ENCODE measurements at places on chromosomes 1 and 21. TPM values are rescaled to one million over a fixed set of nuclear protein-coding genes. Genes with fewer than 3 reads are reported as not detected.
A peak's percentile ranks its signal among the peaks of the same experiment; 100 is the strongest.

- peak; percentile 72 for DNase-seq
- no peak overlapping the region for H3K27ac ChIP-seq
- no peaks in the 10 kb centered on the region for H3K27me3 ChIP-seq
- no peak overlapping the region for H3K4me3 ChIP-seq
- peaks cover 3% of the 10 kb centered on the region for H3K4me1 ChIP-seq
These were observed 18.4 kb upstream of the COL6A2 start for GRCh38 chr21:46079352-46080170.

- DNase-seq = no peak
- no peaks in the 10 kb centered on the region for H3K36me3 ChIP-seq
- H3K27ac ChIP-seq = peak overlapping the region; percentile 42
These were observed 137.3 kb downstream of the NAV1 start for GRCh38 chr1:201676197-201676596.

GRCh38 chr1:185271921-185272320 is 45.1 kb downstream of the IVNS1ABP start:
- no peaks in the 10 kb centered on the region for H3K36me3 ChIP-seq
- H3K4me1 ChIP-seq = no peaks in the 10 kb centered on the region
- no peak overlapping the region for H3K27ac ChIP-seq
- no peaks in the 10 kb centered on the region for H3K27me3 ChIP-seq
- DNase-seq = no peak

GRCh38 chr1:26991310-26992116 is 2.0 kb upstream of the TRNP1 start:
- peak overlapping the region; percentile 18 for H3K27ac ChIP-seq
- no peak overlapping the region for H3K4me3 ChIP-seq
- H3K36me3 ChIP-seq = no peaks in the 10 kb centered on the region
- no peaks in the 10 kb centered on the region for H3K27me3 ChIP-seq

Gene CFAP141
- total RNA-seq = not detected

DNA sequence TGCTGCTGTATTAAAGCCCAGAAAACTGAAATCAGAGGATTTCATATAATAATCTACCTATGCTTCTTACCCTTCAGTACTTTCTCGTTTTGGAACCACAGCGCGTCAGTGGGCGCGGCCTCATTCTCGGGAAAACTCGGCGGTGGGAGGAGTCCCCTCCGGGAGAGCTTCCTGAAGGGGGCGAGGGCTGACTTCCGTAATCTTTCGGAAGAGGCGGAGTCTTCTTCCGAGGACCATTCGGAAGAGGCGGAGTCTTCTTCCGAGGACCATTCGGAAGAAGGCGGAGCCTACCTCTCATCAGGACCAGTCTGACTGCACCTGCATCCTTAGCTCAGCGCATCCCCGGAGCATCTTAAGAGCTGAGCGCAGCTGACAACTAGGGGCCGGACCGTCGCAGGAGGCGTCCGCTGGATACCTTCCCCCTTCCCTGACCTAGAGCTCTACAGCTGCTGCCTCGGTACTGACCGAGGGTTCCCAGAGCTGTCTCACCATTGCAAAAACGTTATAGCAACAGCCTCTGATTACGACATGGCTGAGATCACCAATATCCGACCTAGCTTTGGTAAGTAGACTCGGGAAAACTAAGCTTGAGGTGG is at the start of gene SYT11:
Gene SYT11 (plus strand): TSS at position 334 of the 596 bp plus-strand sequence. CDS start 195 bp downstream, at position 529.
- peak; percentile 95 for DNase-seq
- H3K36me3 ChIP-seq = peaks cover 4% of the 10 kb centered on the region
- H3K27me3 ChIP-seq = no peaks in the 10 kb centered on the region
- H3K4me1 ChIP-seq = peaks cover 23% of the 10 kb centered on the region

Gene KRTAP21-2
- total RNA-seq = not detected

Gene CD160
- total RNA-seq = 0.89 TPM

Gene DCST2
- 1.0 TPM for total RNA-seq

- DNase-seq = no peak
- no peaks in the 10 kb centered on the region for H3K27me3 ChIP-seq
- H3K27ac ChIP-seq = no peak overlapping the region
- H3K36me3 ChIP-seq = peaks cover 86% of the 10 kb centered on the region
These were observed 12.7 kb downstream of the AKIRIN1 start for GRCh38 chr1:39003794-39004193.

Gene DVL1
- total RNA-seq = 205 TPM

Gene RIPK4
- total RNA-seq = 12.4 TPM

Gene KRTAP12-4
- not detected for total RNA-seq

DNA sequence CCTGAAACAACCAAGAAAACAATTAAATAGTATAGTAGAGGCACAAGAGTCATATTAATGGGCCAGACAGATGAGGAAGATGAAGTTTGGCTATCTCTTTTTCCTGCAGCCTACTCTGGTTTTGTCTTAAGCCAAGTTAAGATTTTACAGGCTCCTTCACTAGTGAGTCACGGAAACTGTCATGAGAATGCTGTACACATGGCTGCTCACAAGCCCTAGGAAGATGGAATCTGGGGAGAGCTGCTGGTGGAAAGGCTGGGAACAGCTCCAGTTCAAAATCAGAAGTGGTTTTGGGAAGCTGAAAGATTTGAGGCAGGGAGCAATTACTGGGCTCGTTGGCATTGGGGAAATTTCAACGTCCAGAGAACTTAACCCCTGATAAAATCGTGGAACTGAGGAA is 46.4 kb upstream of the S1PR1 start:
- no peak for DNase-seq
- H3K4me3 ChIP-seq = no peak overlapping the region
- H3K27me3 ChIP-seq = no peaks in the 10 kb centered on the region
- H3K4me1 ChIP-seq = peaks cover 5% of the 10 kb centered on the region

Gene PLD5
- total RNA-seq = under 0.01 TPM

- no peaks in the 10 kb centered on the region for H3K4me1 ChIP-seq
- H3K27ac ChIP-seq = no peak overlapping the region
- no peak for DNase-seq
- H3K4me3 ChIP-seq = no peak overlapping the region
- no peaks in the 10 kb centered on the region for H3K27me3 ChIP-seq
- H3K36me3 ChIP-seq = no peaks in the 10 kb centered on the region
These were observed 28.5 kb downstream of the SH3BGR start for GRCh38 chr21:39480271-39480670.

DNA sequence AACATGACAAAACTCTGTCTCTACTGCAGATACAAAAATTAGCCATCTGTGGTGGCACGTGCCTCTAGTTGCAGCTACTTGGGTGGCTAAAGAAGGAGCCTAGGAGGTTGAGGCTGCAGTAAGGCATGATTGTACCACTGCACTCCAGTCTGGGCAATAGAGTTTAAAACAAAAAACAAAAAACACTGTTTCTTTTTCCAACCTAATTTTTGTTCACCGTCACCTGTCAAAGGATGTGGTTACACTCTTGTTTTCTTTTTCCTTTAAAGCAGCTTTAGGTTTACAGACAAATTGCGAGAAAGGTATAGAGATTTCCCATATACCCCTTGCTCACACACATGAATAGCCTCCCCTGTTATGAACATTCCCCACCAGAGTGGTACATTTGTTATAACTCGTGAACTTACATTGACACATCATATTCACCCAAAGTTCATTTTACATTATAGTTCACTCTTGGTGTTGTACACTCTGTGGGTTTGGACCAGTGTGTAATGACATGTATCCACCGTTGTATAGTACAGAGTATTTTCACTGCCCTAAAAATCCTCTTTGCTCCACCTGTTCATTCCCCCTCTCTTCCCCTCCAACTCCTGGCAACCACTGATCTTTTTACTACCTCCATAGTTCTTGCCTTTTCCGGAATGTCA is 26.2 kb downstream of the SMG7 start:
- no peak for DNase-seq
- peaks cover 19% of the 10 kb centered on the region for H3K4me1 ChIP-seq
- no peaks in the 10 kb centered on the region for H3K27me3 ChIP-seq
- no peaks in the 10 kb centered on the region for H3K36me3 ChIP-seq

DNA sequence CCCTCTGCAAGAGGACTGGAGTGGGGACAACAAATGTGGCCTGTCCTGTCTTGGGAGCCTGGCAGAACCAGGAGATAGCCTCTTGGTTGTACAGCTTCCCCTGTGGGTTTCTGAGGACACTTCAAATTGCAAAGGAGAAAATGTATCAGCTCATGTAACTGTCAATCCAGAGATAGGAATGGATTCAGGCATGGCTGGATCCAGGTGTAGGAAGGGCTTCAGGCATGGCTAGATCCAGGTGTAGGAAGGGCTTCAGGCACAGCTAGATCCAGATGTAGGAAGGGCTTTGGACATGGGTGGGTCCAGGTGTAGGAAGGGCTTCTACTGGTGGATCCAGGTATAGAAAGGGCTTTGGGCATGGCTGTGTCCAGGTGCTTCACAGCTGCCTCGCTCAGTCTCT is 30.9 kb downstream of the TP73 start:
- no peak overlapping the region for H3K27ac ChIP-seq
- no peak for DNase-seq
- no peak overlapping the region for H3K4me3 ChIP-seq
- no peaks in the 10 kb centered on the region for H3K36me3 ChIP-seq

DNA sequence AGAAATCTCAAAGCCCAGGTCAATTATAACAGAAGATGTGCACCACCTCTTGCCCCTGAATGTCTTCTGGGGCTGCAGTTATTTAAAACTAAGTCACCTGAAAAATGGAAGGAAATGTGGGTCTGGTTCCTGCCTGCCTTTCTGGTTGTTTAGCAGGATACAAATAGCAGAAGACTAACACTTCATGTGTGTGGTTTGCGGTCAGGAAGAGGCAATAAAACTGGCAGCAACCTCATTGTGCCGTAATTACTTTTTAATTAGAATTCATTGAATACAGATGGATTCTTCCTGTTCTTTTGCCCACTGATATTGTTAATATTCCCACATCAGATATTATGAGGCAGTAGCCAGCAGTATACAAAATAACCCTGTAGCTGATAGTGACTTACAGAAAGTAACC is 345.7 kb downstream of the ZNF326 start:
- no peaks in the 10 kb centered on the region for H3K4me1 ChIP-seq
- H3K27me3 ChIP-seq = no peaks in the 10 kb centered on the region
- H3K4me3 ChIP-seq = no peak overlapping the region
- H3K36me3 ChIP-seq = no peaks in the 10 kb centered on the region

- H3K27me3 ChIP-seq = no peaks in the 10 kb centered on the region
- DNase-seq = peak; percentile 25
- H3K27ac ChIP-seq = no peak overlapping the region
- no peaks in the 10 kb centered on the region for H3K4me1 ChIP-seq
- H3K4me3 ChIP-seq = no peak overlapping the region
These were observed 115.4 kb upstream of the NEGR1 start for GRCh38 chr1:72397786-72398185.

- H3K27ac ChIP-seq = peak overlapping the region; percentile 96
- H3K4me1 ChIP-seq = peaks cover 98% of the 10 kb centered on the region
- H3K36me3 ChIP-seq = no peaks in the 10 kb centered on the region
- H3K4me3 ChIP-seq = no peak overlapping the region
- DNase-seq = peak; percentile 87
These were observed 11.2 kb downstream of the TNFRSF1B start for GRCh38 chr1:12177999-12178441.

- no peak for DNase-seq
- H3K36me3 ChIP-seq = peaks cover 67% of the 10 kb centered on the region
- H3K4me1 ChIP-seq = peaks cover 26% of the 10 kb centered on the region
- H3K27me3 ChIP-seq = no peaks in the 10 kb centered on the region
- no peak overlapping the region for H3K27ac ChIP-seq
These were observed 14.0 kb downstream of the IFI16 start for GRCh38 chr1:159023723-159024122.

DNA sequence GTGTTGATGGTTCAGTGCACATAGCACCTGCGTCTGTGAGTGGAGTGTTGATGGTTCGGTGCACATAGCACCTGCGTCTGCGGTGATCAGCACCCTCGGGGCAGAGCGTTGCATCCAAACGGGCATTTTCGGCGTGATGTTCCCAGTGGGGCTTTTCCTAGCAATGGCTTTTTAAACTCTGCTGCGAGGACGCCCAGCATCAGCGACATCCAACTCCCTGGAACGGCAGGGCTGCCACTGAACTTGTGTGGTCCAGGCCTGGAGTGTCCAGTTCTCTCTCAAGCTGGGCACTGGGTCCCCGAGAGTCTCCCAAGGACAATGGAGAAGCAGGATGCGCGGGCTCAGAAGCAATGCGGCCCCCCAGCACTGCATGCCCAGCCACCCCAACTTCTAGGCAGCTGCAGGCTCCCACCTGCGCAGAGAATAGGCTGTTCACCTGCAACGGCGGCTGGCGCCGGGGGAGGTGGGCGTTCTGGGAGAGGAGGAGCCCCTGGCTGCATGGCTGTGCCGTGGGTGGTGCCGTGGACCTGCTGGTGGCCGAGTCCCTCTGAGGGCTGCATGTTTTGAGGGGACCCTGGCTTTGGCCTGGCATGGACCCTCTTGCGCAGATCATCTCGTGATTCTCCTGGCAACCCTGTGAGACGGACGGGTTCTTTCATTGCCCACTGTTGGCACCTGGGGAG is 10.1 kb upstream of the C1orf174 start:
- no peaks in the 10 kb centered on the region for H3K36me3 ChIP-seq
- peaks cover 2% of the 10 kb centered on the region for H3K4me1 ChIP-seq
- H3K27ac ChIP-seq = no peak overlapping the region
- peak; percentile 84 for DNase-seq
- H3K4me3 ChIP-seq = no peak overlapping the region

Gene CACNA1S
- not detected for total RNA-seq

Gene GRHL3
- 0.09 TPM for total RNA-seq

Gene BLACAT1
- 0.94 TPM for total RNA-seq

Gene PTPN7
- 4.6 TPM for total RNA-seq

- no peak overlapping the region for H3K4me3 ChIP-seq
- DNase-seq = no peak
- no peaks in the 10 kb centered on the region for H3K27me3 ChIP-seq
- no peaks in the 10 kb centered on the region for H3K4me1 ChIP-seq
- H3K27ac ChIP-seq = no peak overlapping the region
These were observed 44.8 kb upstream of the SGIP1 start for GRCh38 chr1:66489151-66489550.

GRCh38 chr1:8349961-8350360 is 32.0 kb downstream of the SLC45A1 start:
- no peak overlapping the region for H3K4me3 ChIP-seq
- H3K27me3 ChIP-seq = no peaks in the 10 kb centered on the region
- peaks cover 19% of the 10 kb centered on the region for H3K36me3 ChIP-seq
- no peak overlapping the region for H3K27ac ChIP-seq

GRCh38 chr1:15213341-15213821 is 33.6 kb upstream of the FHAD1 start:
- H3K27ac ChIP-seq = peak overlapping the region; percentile 55
- no peaks in the 10 kb centered on the region for H3K27me3 ChIP-seq
- no peak for DNase-seq
- H3K4me1 ChIP-seq = peaks cover 29% of the 10 kb centered on the region
- peaks cover 4% of the 10 kb centered on the region for H3K36me3 ChIP-seq

- no peak overlapping the region for H3K4me3 ChIP-seq
- H3K36me3 ChIP-seq = no peaks in the 10 kb centered on the region
- DNase-seq = no peak
- H3K27ac ChIP-seq = no peak overlapping the region
- no peaks in the 10 kb centered on the region for H3K4me1 ChIP-seq
These were observed 16.2 kb upstream of the MARK1 start for GRCh38 chr1:220511785-220512184.

- peak; percentile 46 for DNase-seq
- H3K4me3 ChIP-seq = no peak overlapping the region
- peaks cover 29% of the 10 kb centered on the region for H3K4me1 ChIP-seq
- H3K27me3 ChIP-seq = no peaks in the 10 kb centered on the region
- no peaks in the 10 kb centered on the region for H3K36me3 ChIP-seq
- peak overlapping the region; percentile 55 for H3K27ac ChIP-seq
These were observed 66.5 kb upstream of the LYST start for GRCh38 chr1:235933017-235933765.

Measured in upper lobe of left lung (tissue), 6 donors.